ENCODE measurements at places on chromosomes 2 and 18.

- no peak for DNase-seq
Measured at GRCh38 chr2:234098681-234099080, 48.2 kb downstream of the SPP2 start.

DNA sequence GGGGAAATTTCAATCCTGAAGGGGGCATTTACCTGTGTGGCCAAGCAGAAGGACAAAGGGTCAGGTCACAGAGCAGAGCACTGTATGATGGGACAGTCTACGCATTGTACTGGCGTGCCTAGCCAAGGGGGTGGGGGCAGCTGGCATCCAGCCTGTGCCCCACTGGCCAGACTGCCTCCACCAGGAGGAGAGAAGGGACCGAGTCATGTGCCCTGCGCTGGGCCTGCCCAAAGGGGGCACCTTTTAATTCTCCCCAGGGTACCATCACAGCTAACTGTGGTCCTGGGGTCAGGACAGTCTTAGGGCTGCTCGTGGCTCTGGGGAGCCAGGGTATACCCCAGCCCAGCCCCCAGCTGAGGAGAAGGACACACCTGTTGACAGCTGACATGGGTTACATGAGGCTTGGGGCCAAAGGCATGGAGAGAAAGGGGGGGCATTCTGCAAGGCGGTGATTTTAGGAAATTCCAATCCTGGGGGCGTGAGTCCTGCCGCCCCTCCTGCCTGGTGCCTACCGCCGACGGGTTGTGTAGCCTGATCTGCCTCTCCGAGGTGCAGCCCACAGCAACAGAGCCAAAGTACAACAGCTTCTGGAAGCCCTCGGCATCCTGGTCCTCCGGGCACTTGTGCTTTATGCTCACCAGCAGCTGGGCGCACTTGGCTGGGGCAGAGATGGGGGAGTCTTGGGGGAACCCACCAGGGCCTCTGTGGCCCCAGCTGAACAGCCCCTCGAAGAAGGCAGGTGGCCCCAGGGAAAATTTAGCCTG lies 11.0 kb downstream of the CFAP65 start:
- DNase-seq: no peak

- DNase-seq: no peak
Measured at GRCh38 chr2:177394594-177394973, 2.0 kb downstream of the AGPS start.

DNA sequence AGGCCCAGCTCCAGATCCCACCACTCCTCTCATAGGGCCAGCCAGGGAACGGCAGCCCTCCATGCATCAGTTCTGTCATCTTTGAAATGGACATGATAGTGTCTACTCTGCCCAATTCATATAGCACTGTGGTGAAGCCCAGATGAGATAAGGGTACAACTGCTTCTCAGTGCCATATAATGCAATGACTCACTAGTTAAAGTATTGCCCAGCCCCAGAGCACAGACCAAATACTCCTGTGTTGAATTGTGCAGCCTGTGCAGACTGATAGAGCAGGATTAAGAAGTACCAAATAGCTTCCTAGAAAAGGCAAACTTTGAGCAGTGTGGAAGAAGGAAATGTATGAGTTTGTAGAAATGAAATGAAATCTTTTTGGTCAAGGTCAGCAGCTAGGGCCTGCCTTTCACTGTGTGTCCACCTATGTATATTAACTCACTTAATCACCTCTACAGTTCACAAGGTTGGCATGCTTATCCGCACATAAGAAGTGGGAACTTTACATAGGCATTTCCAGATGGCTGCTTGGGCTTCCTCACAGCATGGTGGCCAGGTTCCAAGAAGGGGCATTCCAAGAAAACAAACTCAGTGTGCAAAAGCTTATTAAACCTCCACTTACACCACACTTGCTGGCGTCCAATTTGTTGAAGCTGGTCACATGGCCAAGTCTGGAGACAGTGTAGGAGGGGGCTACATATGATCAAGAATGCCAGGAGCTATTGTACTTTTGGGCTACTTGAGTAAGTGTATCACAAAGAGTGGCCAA lies 102.8 kb upstream of the COPS8 start:
- DNase-seq: no peak

DNA sequence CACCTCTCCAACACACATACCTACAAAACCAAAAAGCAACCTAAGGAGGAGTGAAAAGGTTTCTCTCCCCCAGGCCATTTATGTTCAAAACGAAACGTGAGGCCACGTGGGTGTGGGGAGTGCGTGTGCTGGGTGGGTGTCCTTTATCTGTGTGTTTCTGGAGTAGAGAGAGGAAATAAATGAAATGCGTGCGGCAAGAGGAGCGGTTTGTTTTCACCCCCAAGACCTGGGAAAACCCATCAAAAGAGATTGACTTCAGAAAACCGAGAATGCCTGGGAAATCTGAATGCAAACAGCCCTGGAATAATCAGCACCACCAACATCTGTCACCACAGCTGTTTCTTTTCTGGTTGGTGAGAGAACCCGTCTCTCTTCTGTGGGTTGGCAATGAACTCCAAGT lies 137.4 kb downstream of the INSIG2 start:
- no peak for DNase-seq

DNA sequence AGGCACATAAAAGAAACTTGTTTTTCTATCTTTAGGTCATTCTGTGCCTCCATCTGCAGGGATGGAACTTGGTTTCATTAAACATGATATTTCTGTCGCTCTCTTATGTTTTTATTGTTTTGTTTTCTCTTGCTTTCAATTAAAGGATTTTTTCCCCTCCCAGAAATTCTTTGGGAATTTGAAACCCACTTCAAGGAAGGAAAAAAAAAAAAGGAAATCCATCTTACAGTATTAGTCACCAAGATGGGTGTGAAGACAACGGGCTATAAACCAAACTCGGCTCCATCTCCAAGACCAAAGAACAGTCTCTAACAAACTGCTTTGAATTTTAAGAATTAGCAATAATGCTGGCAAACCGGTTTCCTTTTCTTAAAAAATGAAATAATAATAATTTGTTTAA lies 244.1 kb downstream of the BCL11A start:
- DNase-seq: no peak

DNA sequence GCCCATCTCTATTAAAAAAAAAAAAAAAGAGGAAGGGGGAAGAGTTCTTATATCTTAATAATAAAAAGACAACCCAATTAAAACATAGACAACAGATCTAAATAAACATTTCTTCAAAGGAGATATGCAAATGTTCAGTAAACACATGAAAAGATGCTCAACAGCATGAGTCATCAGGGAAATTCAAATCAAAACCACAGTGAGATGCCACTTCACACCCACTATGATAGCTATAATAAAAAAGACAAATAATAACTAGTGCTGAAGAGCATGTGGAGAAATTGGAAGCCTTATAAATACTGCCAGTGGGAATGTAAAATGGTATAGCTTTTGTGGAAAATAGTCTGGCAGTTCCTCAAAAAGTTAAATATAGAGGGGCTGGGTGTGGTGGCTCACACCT lies 61.5 kb upstream of the CYP20A1 start:
- DNase-seq: no peak
